EH (cell line): ENCODE measurements at places on chromosomes 2 and 18.

DNA sequence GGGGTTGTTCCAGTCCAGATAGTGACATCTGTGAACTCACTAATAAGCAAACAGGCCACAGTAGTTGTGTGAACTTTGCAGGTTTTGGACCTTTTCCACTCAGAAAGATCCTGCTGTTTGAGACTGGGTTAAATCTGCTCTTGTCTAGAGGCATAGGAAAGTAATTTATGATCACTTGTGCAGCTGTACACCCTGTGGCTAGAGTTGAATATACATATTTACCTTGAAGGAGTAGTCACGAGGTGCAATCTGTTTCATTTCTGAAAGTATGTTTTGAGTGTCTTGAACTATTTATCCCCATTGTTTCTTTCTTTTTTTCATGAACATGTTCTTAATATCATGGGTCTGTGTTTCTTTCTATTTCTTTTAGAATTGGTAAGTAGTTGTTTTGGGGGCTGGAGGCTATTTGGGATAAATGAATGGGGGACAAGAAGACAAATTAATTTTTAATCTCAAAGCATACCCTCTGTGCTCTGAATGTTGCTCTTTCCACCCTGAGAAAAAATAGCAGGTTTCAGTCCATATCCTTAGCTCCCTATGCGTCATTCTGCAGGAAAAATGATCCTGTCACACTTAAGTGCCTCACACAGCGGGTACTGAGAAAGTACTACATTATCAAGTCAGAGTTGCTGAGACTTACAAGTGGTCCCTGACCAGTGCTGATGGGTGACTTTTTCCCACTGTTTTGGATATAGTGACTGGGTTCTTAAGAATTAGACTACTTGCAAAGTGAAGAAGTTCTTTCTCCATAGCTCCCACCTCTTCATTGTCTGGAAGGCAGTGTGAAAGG is 28.2 kb downstream of the DCC start:
- no peak for DNase-seq

DNA sequence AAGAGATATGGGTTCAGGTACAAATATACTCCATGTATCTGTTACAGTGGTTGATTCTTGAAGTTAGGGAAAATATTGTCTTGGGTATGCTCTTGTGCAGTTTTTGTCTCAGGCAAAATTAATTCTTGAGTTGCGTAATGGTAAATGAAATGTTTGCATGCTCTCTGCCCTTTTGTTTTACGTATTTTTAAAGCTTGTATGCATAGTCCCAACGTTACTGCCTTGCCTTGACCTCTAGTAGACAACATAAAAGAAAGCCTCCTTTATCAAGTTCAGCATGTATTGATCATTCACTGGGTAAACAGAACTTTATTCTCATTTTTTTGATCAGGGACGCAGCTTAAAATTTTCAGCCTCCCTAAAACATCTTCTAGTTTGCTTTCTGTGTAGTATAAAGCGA is 283.1 kb downstream of the THSD7B start:
- DNase-seq = no peak

DNA sequence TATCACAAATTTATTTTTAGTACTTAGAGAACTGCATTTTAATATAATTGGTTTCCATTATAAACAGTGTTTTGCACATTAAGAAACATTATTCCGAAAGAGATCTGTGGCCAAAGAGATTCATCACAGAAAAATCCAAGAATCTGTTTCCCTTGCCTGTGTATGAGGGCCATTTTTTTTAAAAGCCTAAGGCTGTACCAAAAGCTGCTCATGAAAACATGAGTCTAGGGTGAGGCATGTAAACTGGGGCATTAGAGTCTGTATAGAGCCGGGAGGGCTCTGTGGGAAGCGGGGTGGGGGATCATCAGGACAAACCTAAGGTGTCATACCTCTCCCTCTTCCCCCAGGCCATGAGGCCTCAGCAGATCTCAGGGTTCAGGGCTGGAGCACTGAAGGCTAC is 223.8 kb downstream of the FBXO15 start:
- DNase-seq = peak; percentile 79

DNA sequence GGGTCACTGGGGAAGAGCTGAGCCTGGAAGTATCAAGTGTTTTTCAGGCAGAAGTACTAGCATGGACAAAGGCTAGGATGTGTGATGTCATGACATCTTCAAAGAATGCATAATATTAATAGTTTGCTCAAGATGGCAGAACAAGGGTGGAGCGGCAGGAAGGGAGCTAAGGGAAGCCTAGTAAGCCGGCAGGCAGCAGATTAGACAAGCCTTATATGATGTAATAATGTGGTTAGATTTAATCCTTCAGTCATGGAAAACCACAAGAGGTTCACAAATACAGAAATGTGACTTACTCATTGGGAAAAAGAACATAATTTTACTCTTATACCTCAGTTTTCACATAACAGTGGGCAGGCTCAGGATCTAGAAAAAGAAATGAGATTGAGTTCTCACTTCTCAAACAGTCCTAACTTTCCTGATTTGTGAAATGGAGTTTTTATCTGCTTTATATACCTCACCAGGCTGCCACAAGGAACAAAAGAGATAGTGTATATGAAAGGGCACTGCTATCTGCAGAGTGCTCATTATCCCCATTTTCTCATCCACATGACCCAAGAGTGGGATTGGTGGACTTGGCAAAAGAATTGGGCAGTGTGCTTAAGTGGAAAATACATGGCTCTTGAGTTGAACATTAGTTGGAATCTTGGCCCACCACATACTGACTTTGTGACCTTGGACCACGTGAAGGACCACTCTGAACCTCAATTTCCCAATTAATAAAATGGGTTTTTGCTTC is 89.1 kb upstream of the LHCGR start:
- DNase-seq = peak; percentile 49

DNA sequence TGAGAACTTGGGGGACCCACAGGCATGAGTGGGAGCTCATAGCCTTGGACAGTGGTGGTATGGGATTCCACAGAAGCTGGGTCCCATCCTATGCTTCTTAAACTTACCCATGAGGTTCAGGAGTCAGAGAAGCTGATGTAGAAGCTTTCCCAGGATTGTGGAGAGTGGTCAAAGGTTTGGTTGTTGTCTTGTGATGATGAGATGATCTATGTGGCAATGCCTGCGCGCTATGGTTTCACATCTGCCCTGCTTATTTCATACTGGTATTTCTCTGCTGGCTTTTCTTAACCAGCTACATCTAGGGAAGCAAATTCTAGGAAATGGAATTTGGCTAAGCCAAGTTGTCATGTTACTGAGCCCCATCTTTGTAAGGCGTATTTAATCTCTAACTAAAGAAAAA is 168.6 kb downstream of the ZNF407 start:
- DNase-seq = no peak

GRCh38 chr2:20416723-20417122 is 30.2 kb upstream of the RHOB start:
- no peak for DNase-seq

DNA sequence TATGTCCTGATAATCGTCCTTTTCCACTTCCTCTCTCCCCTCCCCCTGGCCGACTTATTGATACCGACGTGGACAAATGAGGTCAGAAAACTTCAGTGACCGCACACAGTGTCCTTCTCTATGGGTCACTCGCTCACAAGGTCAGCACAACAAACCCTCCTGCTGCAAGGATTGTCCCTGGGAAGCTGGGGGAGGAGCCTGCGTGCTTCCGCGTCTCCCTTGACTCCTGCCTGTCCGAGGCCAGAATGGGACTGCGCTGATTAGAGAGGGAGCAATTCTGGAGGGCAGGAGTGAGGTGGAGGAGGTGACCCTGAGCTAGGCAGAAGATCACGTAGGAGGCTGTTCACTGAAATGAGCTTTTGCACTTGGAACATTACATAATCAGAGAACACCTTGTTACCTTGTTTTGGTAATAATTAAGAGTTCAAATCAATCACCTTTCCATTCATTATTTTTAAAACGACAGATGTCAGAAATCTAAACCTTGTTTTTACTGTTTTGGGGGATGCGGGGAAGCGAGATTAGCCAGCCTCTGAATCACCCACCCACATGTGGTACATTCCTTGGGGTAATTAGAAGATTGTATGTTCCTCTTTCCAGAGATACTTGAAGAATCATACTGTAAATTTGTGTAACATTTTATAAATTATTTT is 70.6 kb downstream of the CTAGE1 start:
- peak; percentile 46 for DNase-seq

DNA sequence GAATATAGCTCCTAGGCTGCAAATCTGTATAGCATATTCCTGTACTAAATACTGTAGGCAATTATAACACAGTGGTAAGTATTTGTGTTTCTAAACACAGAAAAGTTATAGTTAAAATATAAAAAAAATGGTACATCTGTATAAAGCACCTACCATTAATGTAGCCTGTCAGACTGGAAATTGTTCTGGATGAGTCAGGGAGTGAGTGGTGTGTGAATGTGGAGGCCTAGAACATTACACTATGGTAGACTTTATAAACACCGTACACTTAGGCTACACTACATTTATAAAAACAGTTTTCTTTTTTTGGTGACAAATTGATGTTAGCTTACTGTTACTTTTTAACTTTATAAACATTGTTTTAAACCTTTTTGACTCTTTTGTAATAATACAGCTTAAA is 226.3 kb downstream of the CCDC85A start:
- peak; percentile 50 for DNase-seq

DNA sequence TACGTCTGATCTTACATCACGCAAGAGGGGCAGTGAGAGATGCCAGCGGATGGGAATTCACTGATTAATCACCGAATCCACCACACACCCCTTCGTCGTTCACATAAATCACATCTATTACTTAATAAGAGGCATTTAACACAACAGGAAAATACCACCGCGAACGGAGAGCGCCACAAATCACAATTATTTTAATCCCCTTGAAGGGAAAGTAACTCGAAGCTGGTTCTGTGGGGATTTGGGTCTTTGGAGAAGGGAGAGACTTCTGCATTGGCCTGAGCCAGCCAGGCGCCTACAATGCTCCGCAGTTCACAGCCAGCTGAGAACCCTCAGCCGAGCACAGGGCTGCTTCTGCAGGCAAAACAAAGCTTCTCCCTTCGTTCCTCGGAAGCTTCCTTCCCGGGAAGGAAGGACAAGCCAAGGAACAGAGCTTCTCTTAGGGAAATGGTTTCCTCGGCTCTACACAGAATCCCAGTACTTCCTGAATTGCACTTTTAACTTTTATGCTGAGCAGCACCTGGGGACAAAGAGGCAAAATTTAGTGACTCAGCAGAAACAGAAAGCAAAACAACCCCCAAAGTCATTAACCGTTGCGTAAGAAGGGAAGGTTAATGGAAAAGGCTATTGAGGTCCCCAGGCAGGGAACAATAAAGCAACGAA is at the start of gene LRP1B:
LRP1B (minus strand) TSS at position 7 of the 660 bp plus-strand sequence. CDS start 287 bp downstream, outside the sequence.
- DNase-seq = peak; percentile 43

DNA sequence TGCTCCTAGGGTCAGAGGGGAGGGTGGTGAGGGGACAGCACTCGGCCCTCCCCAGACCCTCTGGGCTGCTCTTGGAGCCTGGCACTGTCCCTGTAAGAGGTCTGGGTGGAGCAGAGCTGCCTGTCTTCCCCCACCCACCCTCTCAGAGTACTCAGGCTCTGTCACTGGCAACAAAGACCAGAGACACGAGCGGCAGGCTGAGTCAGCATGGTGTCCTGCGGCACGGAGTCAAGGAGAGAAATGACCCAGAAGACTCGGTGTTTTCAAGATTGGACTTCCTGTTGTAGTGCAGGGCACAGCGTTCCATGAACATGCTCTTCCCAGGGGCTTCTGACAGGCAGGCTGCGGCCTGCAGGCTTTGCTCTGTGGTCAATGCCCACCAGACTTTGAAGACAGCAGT is 19.9 kb downstream of the SIGLEC15 start:
- DNase-seq = no peak

DNA sequence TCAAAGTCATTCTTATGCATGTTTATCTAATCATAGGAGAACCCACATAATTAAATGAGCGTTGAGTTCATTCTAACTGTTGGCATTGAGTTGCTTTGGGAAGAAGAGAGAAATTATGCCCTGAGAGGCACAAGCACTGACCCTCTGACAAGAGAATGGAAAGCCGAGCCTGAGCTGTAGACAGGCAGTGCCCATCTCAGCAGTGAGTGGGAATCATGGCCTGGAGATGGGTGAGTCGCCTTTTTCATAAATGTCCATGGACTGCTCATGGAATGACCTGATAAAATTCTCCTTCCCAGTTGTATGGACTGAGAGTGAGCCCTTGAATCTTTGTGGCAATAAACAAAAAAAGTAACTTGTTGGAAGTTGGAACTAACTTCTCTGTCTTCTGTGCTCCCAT is 21.4 kb upstream of the MYO3B start:
- peak; percentile 13 for DNase-seq

- DNase-seq = peak; percentile 80
Measured at GRCh38 chr2:229407170-229407569, 136.1 kb upstream of the PID1 start.

DNA sequence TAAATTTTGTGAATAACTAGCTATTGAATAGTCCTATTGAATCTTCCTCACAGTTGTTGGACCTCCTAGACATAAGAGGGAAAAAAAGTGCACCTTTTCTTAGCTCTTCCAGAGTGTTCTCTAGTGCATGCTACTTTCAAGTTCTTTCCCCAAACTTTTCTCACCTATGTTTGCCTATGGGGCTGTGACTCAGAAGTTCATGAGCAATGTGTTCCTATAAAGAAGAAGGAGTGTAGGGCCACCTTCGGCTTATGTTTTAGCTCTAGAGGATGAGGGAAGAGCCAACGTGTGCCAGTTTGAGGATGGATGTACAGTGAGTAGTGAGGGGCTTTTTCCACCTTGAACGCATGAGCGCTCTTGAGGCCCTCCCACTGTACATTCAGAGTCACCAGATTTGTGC is 27.0 kb upstream of the HNMT start:
- DNase-seq = no peak

GRCh38 chr2:68193144-68193543 is 35.5 kb downstream of the PNO1 start:
- peak; percentile 8 for DNase-seq

- DNase-seq = no peak
Measured at GRCh38 chr2:25897506-25897905, 19.2 kb upstream of the ASXL2 start.
